ENCODE measurements at places on chromosomes 11 and 22. TPM values are rescaled to one million over a fixed set of nuclear protein-coding genes. Genes with fewer than 3 reads are reported as not detected.

The MS4A6A gene
- total RNA-seq = 7.7 TPM

The LMO2 gene
- 0.47 TPM for total RNA-seq

The TSSK2 gene
- not detected for total RNA-seq

The OSM gene
- 1.1 TPM for total RNA-seq

The PLEKHB1 gene
- total RNA-seq = 53.8 TPM

The FOLR1 gene
- not detected for total RNA-seq

The ME3 gene
- 1.3 TPM for total RNA-seq

The SPINDOC gene
- total RNA-seq = 14.8 TPM

The CREB3L1 gene
- not detected for total RNA-seq

The TMEM218 gene
- total RNA-seq = 15.1 TPM

The HPX gene
- total RNA-seq = 1.3 TPM

The DDX10 gene
- total RNA-seq = 18.2 TPM

The OR2D2 gene
- not detected for total RNA-seq

The CCT8L2 gene
- not detected for total RNA-seq

The OR51E2 gene
- not detected for total RNA-seq

The OR2AG1 gene
- total RNA-seq = not detected

The SLC22A12 gene
- not detected for total RNA-seq

The SLC43A1 gene
- 21.7 TPM for total RNA-seq

The ANKK1 gene
- 2.7 TPM for total RNA-seq

The APOA5 gene
- total RNA-seq = not detected

The FGF3 gene
- total RNA-seq = not detected

The OR8B12 gene
- total RNA-seq = not detected

The TRPM5 gene
- total RNA-seq = 0.23 TPM

The BIRC3 gene
- total RNA-seq = 198 TPM

The CENPM gene
- total RNA-seq = 7.6 TPM

The MPEG1 gene
- total RNA-seq = 2.7 TPM

The APOL4 gene
- not detected for total RNA-seq

The KLHL35 gene
- total RNA-seq = 1.2 TPM

The SLC22A6 gene
- not detected for total RNA-seq

The CNTF gene
- 2.6 TPM for total RNA-seq

The TTC36 gene
- 1.1 TPM for total RNA-seq

The APOL3 gene
- total RNA-seq = 229 TPM

The NLRP14 gene
- not detected for total RNA-seq

The UPK3A gene
- not detected for total RNA-seq

The RASL10A gene
- 0.79 TPM for total RNA-seq

The CD6 gene
- 414 TPM for total RNA-seq

The C11orf86 gene
- total RNA-seq = not detected
